SK-N-DZ (cell line): ENCODE measurements at places on chromosomes 4 and X.

DNA sequence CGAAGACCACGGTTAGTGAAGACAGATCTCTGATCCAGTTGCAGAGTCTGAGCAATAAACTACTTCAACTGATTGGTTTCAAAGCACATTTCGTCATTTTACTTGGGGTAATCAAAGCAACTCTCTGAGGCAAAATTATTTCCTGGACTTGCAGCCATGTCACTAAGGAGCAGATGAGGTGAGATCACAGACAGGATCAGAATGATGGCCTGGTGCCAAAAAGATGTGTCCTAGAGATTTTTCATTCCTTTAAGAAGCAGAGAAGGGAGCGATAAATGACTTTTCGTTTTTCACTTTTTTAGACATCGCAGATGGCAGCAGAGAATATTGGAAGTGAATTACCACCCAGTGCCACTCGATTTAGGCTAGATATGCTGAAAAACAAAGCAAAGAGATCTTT is 83.9 kb downstream of the PTTG2 start:
- no peak for DNase-seq

GRCh38 chr4:72701987-72702819 is 133.2 kb upstream of the ADAMTS3 start:
- peak; percentile 20 for DNase-seq

- no peak for DNase-seq
These were observed 48.8 kb downstream of the HS6ST2 start for GRCh38 chrX:132909643-132910042.

DNA sequence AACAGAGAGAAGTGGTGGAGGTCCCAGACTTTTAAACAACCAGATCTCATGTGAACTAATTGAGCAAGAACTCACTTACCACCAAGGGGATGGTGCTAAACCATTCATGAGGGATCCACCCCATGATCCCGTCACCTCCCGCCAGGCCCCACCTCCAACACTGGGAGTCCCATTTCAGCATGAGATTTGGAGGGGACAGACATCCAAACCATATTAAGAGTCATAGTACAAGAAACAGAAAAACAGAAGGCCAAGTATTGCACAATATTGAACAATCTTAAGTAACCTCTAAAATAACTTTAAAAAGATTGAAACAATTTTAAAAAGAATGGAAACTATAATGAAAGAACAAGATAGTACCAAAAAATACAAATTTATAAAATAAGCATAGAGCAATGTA is 110.0 kb downstream of the CBR4 start:
- no peak for DNase-seq

GRCh38 chr4:185112104-185112503 is 31.0 kb upstream of the SLC25A4 start:
- DNase-seq: no peak

- DNase-seq: no peak
These were observed 536.8 kb upstream of the FTHL17 start for GRCh38 chrX:31608638-31609037.

DNA sequence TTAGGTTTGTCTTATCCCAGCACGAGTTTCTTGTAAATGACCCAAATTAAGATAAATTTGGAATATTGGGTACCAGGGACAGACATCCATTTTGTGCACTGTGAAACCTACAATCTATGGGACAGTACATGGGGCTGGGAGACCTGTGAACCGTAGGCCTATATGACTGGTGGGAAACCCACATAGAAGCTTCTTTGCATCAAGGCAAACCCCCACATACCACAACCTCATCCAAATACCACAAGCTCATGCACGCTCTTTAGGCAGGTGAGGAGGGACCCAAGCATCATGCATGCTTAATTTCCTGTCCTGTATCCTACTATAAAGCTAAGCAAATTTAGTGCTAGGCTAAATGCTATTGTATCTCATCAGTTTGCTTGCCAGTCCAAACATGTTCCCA is 47.8 kb downstream of the NIPAL1 start:
- DNase-seq: no peak

DNA sequence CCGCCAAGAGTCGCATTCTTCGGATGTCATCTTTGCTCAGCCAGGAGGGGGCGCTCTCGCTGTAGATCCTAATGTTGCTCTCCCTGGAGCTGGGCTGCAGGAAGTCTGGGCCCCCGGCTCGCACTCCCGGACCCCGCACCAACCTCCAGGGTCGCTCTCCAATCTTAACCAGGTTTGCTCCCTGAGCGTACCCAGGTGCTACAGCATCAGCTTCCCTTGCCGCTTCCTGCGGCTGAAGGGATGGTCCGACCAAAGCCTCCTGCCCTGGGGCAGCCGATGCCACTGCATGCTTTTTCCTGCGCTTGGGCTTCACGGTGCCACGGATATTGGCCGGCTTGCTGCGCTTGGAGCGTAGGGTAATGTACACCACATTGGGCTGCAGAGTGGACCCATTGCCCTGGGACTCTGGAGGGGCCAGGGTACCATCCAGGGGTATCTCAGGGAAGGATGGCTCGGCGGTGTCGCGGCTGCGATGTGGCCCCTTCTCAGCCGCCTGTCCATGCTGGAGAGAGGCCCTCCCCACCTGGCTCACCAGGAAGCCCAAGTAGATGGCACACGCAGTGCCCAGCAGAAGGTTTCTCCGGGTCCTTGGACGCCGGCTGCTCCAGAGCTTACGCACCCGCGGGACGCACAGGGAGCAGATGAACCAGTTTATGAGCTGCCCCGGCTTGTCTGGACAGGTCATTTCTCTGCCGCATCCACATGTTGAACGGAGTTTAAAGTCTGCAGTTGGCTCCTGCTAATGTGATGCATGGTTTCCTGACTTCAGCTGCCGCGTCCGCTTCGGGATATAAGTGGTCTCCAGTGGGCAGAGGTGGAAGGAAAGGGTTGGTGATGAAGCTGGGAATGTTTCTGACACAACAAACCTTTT is 1.9 kb downstream of the GASK1B start:
- no peak for DNase-seq

DNA sequence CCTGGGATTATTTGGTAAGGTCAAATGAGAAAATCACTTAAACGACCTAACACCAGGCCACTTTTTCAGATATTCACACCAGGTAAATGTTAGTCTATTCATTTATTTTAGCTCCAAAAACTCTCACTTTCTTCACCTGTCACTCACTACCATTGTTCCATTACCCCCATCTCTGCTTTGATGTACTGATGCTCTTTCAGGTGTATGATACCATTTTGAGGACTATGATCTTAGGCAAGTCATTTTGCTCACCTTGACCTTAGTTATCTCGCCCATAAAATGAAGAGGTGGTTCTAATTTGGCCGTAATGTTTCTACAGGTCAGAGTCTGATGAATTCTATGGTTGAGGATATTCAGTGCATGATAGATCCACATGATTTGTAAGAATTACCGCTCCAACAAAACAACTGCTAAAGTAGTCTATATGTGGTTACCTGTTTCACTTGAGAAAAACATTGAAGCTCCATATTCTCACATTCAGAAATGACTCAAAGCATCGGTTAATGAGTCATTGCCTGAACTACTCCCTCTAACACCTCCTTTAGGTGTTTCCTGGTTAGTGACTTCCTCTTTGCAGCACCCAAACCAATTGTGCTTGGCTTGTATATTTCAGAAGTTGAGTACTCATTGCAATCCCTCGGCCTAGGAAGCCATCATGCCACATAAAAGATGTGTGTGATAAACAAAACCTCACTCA is 4.5 kb downstream of the DTHD1 start:
- no peak for DNase-seq

- no peak for DNase-seq
These were observed 236.2 kb upstream of the MAGEB16 start for GRCh38 chrX:35561985-35562384.

DNA sequence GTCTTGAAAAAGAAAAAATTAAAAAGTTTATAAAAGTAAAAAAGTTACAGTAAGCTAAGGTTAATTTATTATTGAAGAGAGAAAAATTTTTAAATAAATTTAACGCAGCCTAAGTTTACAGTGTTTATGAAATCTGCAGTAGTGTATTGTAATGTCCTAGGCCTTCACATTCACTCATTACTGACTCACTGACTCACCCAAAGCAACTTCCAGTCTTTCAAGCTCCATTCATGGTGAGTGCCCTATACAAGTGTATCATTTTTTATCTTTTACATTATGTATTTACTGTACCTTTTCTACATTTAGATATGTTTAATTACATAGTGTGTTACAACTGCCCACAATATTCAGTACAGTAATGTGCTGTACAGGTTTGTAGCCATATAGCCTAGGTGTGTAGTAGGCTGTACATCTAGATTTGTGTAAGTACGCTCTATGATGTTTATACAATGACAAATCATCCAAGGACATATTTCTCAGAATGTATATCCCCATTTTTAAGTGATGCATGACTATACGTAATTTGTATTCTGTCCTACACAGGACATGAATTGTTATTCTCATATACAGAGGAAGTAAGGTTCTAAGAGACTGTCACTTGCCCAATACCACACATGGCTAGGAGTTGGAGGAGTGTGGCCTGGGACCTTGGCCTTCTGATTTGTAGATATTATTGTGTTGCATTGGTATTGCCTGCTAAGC is 19.5 kb upstream of the PDCL2 start:
- DNase-seq: no peak

DNA sequence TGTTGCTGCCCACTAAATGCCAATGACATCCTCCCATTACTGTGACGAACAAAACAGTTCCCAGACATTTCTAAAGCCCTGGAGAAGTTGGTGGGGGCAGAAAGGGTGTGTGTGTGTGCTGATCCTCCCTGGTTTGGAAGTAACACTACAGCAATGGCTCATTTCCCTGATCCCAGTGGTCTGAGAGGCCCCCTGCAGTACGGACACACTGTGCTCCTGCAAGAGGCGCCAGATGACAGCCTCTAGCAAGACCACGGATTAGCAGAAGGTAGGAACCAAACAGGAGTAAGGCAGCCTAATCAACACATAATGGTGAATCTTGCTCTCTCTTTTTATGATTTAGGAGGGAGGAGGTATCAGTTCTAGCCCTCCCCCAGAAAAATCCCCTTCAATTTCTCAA is 49.6 kb downstream of the CHRDL1 start:
- DNase-seq: no peak

- no peak for DNase-seq
These were observed 46.0 kb downstream of the HADH start for GRCh38 chr4:108035691-108036090.

- peak; percentile 91 for DNase-seq
These were observed 130.8 kb downstream of the ENOX2 start for GRCh38 chrX:130772105-130772775.

DNA sequence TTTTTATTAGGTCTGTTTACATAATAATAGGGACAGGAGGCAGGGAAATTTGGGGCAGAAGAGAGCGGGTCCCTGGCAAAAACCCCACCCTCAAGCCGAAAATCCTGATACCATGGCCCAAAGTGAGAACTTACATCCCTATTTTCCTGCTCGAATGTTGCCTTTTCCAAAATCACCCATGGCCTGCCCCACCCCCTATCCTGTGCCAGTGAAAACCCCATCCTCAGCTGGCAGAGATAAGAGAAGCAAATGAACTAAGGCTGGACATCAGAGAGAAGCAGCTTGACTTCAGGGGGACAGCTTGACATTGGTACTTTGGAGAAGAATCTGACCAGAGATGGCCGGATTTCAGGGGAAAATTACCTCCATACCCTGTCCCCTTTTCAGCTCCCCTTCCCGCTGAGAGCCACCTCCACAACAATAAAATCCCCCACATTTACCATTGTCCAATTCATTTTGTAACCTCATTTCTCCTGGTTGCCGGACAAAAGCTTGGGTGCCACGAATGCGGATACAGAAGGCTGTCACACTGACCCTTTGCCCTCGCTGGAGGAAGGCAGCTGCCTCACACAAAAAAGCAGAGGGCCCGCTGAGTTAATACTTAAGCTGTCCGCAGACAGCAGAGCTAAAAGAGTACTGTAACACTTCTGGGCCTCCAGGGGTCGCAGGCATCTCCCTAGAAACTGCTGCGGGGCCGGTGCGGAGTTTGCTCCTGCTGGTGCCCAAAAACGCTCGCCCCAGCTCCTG is 196.2 kb downstream of the SNCA start:
- DNase-seq: peak; percentile 81
